Spinal cord (tissue), 10 donors: ENCODE measurements at places on chromosomes 2 and 18. TPM values are rescaled to one million over a fixed set of nuclear protein-coding genes. Genes with fewer than 3 reads are reported as not detected.

DNA sequence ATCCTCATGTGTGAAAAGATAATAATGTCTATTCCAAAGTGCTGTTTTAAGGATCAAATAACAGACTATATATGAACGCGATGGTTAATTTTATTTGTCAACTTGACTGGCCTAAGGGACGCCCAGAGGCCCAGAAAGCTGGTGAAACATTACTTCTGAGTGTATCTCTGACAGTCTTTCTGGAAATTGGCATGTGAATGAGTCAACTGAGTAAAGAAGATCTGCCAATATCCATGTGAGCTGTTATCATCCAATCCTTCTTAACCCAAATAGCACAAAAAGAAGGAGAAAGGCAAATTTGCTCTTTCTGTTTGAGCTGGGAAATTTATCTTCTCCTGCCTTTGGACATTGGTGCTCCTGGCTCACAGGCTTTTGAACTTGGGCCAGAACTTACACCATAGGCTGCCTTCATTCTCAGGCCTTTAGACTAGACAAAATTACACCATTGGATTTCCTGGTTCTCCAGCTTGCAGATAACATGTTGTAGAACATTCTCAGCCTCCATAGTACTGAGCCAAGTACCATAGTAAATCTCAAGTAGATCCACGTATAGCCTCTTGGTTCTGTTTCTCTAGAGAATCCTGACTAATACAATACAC is 114.7 kb upstream of the DOCK10 start:
- no peak for DNase-seq

DNA sequence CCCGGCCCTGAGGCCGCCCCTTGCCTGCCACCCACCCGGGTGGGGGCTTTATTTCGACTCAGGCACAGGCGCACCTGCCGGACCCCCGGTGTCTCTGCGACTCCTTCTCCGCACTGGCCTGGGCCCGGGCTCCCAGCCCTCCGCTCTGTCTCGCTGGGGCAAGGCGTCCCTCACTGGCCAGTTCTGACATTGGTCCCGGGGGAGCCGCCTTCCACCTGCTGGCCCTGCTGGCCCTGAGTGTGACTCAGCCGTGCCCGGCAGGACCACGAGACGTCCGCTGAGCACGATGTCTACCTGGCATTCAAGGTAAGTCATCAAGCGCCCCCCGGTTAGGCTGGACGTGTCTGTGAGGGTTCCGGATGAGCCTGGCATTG is 131.5 kb upstream of the CTDP1 start:
- DNase-seq: no peak

- no peak for DNase-seq
Measured at GRCh38 chr18:79581406-79581805, 98.2 kb upstream of the CTDP1 start.

SIX3 gene
- total RNA-seq: not detected

DNA sequence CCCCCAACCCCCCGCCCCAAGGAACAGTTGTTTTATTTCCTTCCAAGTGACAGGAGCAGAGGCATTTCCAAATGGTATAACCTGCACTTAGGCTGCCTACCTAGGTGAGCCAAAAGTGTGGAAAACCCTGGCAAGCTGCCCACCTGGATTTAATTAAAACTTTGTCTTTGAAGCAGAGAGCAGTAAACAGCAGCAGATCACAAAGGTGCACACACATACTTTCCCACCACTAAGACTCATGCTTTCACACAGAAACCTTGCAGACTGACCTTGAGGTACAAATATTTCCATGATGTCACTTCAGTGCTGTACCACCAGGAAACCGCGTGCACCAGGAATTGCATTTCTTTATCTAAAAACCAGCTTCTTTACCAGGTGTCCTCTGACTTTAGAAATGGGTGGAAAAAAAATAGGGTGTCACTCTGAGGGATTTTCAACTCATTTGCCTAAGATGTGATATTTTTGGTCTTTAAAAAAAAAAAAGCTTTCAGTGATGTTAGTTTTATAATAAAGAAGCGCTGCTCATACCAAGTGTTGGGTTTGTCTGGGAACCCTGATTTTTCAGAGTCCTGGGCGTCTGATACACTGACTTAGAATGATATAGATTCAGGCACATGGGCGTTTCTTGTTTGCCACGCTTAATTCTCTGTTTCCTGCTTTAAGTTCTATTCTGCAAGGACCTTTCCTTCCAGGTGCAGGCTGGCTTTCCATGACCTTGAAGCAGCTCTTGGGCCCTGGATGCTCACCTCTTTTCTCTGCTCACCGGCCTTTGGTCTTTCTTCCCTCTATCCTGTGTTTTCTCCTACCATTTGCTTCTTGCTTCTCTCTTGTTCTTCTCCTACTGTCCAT is 70.7 kb upstream of the BCL2L11 start:
- no peak for DNase-seq

- DNase-seq: no peak
Measured at GRCh38 chr2:15155959-15156574, 405.1 kb downstream of the NBAS start.

DNA sequence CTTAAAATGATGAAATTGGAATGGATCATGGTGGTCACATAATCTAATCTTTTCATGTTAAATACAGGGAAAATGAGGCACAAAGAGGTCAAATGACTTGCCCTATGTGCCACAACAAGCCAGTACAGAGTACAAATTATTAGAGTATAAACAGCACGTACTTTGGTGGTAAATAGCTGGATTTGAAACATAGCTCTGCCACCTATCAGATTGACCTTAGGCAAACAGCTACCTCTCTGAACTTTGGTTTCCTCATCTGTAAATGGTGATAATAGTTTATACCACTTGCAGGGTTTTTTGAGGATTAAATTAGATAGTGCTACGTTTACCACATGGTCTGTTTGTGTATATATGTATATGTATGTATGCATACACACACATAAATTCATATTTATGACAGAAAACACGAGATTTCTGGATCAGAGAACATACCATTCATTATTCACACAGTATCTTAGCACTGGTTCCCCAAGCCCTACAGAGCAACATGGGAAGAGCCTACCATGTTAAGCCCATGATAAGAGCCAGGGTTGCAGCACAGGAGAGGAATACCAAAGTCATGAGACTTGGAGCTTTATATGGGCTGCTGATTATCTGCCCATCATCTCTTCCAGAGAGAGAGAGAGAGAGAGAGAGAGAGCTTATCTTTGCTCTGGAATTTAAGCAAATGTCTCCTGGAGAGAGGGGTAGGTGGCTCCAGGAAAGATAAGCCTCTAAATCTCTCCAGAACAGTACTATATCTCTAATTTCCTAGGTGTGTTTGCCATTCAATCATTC is 73.5 kb downstream of the MDH1 start:
- DNase-seq: no peak

DNA sequence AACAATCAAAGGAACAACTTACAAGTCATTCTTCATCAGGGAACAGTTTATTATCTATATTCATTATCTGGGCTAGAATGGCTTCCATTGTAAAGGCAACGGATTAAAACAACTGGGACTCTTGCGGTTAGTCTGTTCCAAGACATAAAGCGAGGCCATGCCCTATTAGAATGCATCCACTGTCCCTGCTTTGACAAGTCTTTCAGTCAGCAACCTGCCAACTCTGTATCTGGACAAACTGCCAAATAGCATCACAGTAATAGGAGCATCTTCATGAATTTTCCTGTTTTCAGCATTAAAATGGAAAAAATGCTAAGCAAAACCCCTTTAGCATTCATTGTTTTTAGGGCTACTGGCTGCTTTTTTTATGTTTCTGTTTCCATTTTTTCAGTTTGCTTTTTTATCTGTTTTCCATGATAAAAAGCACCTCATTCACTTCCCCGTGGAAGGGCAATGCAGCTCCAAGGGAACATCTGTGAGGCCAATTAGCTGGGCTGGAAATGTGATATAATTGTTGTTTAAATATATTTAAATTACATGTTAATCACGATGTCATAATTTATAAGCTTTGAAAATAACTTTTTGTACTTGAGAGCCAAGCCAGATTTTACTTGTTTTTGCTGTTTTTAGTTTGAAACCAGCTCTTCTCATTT is 834.3 kb downstream of the CPS1 start:
- DNase-seq: peak; percentile 69
